ENCODE measurements at places on chromosomes 13 and 19.

DNA sequence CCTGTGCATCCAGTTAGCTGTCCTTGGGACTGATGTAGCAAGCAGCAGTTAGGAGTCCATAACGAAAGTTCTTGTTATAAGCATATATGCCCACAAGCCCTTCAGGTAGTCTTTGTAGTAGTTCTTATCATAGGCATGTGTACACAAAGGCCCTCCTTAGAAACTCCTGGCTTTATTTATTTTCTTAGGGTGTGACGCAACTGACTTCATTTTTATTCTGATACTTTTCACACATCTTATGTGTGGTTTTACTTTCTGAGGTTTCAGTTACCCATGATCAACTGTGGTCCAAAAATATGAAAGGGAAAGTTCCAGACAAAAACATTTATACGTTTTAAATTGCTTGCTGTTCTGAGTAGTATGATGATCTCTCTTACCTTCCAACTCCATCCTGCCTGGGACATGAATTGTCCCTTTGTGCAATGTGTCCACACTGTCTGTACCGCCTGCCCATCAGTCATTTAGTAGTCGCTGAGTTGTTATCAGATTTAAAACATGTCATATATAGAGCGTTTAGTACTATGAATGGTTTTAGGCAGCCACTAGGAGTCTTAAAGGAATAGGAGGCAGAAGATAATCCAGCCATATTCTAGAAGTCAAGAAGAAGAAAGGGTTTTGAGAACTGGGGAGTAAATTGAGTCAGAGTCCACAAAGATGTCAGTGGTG lies 19.4 kb downstream of the GPC5 start:
- DNase-seq, result no peak

DNA sequence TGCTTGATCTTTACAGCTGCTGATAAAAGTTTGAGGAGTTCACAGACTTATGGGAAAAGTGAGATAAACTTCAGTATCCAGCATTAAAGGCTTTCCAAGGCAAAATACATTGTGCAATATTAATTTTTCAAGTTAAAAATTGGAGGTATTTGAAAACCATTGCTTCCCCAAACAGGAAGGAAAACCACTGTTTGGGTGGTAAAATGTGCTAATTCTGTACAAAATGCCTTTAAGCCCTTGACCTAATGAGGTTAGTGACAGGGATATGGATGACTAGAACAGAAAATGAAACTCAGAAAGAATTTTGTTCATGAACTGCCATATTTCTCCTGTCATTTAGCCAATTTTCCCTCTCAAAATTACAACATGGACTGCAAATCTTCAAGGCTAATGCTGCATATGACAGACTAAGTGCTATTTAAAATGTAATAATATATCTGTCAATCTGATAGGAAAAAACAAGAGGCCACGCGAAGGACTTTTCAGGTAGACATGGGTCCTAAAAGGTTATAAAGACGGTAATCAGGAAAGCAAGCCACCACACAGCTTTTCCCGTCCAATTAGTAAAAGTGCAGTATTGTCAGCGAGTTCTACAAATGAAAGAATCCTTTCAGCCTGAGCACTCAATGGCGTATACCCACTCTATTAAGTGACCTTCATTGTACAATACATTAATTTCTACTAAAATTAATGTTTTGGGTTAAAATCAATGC lies 212.8 kb downstream of the ENOX1 start:
- DNase-seq, result no peak

- no peak for DNase-seq
Observed at GRCh38 chr13:102312841-102313240, 89.0 kb downstream of the FGF14 start.

DNA sequence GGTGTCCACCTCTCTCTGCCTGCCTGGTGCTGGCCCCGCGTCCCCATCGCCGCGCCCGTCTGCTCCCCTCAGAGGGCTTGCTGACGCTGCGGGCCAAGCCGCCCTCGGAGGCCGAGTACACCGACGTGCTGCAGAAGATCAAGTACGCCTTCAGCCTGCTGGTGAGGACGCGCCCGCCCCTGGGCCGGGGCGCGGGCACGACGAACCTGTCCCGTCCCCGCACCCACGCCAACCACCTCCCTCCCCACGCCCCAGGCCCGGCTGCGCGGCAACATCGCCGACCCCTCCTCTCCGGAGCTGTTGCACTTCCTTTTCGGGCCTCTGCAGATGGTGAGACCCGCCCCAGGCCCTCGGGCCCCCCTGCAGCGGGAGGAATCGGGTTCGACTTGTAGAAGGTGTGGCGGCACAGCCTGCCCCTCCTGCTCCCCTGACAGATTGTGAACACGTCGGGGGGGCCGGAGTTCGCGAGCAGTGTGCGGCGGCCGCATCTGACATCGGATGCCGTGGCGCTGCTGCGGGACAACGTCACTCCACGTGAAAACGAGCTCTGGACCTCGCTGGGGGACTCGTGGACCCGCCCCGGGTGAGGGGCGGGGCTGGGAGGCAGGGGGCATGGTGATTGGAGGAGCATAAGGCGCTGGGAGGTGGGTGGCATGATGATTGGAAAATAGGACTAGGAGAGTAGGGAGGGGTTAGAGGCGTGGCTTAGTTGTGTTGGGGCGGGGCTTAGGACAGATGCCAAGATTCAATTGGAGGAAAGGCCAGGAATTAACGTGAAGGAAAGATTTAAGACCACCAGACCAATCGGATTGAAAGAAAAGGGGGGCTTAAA lies 6.6 kb downstream of the EPS8L1 start:
- DNase-seq, result no peak

DNA sequence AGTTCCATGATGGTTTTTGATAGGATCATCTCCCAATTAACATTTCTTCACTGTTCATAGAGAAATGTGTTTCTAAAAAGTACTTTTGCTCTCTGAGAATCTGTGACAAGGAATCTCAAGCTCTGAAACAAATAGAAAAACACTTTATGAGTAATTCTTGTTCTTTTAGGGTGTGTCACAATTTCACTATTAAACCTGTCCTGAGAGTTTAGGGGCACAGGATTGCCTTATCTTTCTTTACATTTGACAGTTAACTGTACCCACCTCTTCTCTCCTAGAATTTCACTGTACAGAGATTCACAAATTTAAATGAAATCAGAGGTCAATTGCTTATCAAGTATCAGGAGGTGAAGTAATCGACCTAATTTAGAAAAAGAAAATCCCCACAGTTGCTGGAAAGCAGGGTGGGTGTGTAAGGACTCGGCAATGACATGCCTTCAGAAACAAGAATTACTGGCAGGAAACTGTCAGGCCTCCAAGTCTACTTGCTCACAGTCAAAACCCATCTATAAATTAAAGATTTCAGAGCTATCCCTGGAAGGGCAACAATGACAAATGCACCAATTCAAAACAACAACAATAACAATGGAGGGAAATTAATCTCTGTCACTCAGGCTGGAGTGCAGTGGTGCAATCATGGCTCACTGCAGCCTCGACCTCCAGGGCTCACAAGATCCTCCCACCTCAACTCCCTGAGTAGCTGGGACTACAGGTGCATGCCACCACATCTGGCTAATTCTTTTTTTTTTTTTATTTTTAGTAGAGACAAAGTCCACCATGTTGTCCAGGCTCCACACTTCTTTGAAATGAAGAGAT lies 250.2 kb downstream of the ABCC4 start:
- DNase-seq, result no peak

DNA sequence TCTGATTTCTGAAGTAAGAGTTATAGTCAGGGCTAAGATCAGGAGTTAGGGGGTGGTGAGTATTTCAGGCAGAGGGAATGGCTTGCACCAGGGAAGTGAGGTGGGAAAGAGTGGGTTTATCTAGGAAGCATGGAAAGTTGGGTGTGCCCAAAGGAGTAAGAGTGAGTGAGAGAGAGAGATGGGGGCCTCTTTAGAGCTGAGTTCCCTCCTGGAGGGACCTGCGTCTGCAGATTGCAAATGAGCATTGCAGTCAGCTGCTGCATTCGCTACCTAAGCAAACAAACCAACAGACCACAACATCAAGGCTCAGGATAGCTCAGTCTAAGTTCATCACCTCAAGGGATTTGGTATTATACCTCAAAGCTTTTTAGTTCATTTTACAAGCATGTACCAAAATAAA lies 405.8 kb downstream of the FGF9 start:
- DNase-seq, result no peak

GRCh38 chr19:14366529-14366928 lies 14.7 kb upstream of the ADGRE5 start:
- peak; percentile 92 for DNase-seq

DNA sequence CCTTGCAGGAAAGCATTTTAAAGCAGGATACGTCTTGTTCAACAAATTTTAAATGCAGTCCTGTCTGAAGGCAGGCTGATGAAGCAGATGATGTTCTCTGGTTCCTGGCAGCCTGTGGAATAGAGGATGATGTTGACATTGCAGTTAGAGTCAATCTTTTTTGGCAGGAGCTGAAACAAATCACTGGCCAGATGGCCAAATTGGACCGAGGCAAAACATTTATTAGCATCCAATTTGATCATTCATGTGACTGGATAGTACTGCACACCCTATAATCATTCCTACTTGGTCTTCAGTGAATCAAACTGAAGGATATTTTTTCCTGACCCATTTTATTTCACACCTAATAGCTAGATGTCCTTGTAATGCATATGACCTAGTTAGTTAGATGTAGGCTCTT lies 172.2 kb upstream of the SLC10A2 start:
- no peak for DNase-seq

Data from HCT116 (cell line).